Activated T-cell treated with anti-CD3 and anti-CD28 coated beads, Interleukin-2, amount 50 U/mL, for 72 hours (primary cell): ENCODE measurements at places on chromosomes 7 and 10. TPM values are rescaled to one million over a fixed set of nuclear protein-coding genes. Genes with fewer than 3 reads are reported as not detected.

GRCh38 chr10:70715853-70716795, 43.8 kb downstream of the ADAMTS14 start:
- DNase-seq = peak; percentile 18

Gene LOXL4
- total RNA-seq = not detected

- DNase-seq = no peak
Observed at GRCh38 chr10:127033216-127034033, 128.2 kb downstream of the DOCK1 start.

GRCh38 chr10:44827431-44828006, 83.6 kb upstream of the TMEM72 start:
- no peak for DNase-seq

DNA sequence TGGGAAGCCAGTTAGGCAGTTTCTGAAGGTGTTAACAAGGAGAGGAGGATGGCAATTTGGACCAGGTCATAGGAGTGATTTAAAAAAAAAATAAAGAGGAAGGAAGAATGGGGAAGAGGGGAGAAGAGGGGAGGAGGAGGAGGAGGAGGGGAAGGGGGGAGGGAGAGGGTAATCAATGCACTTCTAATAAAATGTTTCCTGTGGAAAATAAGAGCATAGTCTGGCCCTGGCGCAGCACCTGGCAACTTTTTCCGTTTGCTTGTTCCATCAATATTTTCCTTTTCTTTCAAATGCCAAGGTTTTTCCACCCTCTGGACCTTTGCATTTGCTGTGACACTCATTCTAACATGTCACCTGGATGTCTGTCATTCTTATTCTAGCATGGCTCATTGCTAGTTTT, 308.2 kb downstream of the PPP1R3A start:
- no peak for DNase-seq

Gene PMS2
- total RNA-seq = 28.9 TPM

GRCh38 chr10:100551196-100551595, 15.5 kb downstream of the HIF1AN start:
- DNase-seq = no peak
